ENCODE measurements at places on chromosomes 1 and 21.

DNA sequence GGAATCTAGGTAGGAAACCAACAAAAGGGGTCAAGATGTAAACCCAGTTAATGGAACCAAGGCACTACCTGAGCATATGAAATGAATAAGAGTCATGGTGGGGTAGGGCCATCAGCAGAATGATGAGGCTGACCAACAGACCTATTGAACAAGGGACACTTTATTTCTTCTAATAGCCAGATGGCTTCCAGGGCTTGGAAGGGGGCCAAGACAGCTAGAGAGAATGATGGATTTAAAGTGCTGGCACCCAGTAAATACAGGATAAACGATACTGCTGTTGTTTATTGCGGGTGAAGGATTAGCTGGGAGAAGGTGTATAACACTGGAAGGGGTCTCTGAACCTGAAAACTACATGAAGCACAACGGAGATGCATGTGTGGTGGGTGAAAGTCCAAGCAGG lies 15.6 kb downstream of the DDAH1 start:
- DNase-seq, result no peak

GRCh38 chr1:218344814-218345672 lies at the start of gene TGFB2:
TGFB2 (plus strand) TSS chr1:218345336; CDS start chr1:218346702, 1,366 bp downstream.
- DNase-seq, result no peak

GRCh38 chr1:180627411-180627810 lies 4.4 kb upstream of the XPR1 start:
- DNase-seq, result no peak

DNA sequence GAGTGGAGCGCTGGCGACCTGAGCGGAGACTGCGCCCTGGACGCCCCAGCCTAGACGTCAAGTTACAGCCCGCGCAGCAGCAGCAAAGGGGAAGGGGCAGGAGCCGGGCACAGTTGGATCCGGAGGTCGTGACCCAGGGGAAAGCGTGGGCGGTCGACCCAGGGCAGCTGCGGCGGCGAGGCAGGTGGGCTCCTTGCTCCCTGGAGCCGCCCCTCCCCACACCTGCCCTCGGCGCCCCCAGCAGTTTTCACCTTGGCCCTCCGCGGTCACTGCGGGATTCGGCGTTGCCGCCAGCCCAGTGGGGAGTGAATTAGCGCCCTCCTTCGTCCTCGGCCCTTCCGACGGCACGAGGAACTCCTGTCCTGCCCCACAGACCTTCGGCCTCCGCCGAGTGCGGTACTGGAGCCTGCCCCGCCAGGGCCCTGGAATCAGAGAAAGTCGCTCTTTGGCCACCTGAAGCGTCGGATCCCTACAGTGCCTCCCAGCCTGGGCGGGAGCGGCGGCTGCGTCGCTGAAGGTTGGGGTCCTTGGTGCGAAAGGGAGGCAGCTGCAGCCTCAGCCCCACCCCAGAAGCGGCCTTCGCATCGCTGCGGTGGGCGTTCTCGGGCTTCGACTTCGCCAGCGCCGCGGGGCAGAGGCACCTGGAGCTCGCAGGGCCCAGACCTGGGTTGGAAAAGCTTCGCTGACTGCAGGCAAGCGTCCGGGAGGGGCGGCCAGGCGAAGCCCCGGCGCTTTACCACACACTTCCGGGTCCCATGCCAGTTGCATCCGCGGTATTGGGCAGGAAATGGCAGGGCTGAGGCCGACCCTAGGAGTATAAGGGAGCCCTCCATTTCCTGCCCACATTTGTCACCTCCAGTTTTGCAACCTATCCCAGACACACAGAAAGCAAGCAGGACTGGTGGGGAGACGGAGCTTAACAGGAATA lies 4.2 kb downstream of the TFAP2E start:
- no peak for DNase-seq

- DNase-seq, result peak; percentile 68
Observed at GRCh38 chr1:1088801-1089680, 14.9 kb upstream of the RNF223 start.

DNA sequence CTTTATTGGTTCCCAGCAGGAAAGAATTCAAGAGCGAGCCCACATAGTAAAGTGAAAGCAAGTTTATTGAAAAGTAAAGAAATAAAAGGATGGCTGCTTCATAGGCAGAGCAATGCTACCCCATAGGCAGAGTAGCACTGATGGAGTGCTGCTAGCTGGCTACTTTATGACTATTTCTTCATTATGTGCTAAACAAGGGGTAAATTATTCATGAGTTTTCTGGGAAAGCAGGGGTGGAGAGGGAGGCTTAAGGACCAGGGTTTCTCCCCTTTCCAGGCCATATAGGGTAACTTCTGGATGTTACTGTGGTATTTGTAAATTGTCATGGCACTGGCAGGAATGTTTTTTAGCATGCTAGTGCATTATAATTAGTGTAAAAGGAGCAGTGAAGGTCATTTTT lies 1271.4 kb downstream of the KCNT2 start:
- no peak for DNase-seq

DNA sequence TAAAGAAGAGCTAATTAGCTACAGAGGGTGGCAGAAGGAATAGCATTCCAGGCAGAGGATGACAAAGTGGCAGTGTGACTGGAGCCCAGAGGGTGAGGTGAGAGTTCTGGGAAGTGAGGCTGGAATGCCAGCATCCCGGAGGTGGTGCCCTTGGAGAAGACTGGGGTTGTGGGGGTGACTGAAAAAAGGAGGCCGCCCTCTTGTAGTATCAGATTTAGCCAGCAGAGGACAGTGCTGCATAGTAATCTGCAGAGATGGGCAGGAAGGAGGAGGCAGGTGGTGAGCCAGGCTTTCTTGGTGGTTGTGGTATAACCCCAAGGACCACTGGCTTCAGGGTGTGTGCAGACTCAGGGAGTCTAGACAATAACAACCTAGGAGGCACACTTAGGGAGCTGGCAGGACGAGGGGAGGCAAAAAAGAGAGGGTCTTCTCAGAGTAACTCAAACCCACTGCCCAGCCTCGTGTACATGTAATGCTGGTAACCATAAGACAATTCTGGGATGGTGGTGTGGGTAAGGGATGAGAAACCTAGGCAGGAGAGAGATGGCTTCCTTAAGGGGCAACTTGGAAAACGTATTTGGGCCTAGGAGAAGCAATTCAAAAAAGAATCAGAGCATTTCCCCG lies 30.5 kb downstream of the MROH7 start:
- DNase-seq, result no peak
